ACHN (cell line): ENCODE measurements at places on chromosomes 16 and 17.

- DNase-seq, result no peak
Observed at GRCh38 chr17:68289473-68289872, 1.5 kb downstream of the SLC16A6 start.

DNA sequence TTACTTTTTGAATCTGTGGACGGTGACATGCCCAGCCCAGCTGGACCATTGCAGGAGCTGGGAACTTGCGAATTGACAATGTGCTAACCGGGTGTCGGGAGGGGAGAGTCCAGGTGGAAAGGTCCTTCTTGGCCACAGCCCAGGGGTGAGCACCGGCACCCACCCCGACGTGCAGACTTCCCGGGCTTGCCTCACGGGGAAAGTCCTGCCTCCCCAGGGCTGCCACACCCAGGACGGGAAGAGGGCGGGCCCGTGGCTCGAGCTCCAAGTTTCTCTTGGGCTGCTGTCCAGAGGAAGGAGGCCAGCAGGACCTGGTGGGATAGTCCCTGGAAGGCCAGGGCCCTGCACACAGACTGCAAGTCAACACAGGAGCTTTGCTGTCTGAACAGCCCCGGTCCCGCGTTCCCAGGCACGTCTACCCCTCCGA is 17.7 kb downstream of the CARD14 start:
- DNase-seq, result no peak

DNA sequence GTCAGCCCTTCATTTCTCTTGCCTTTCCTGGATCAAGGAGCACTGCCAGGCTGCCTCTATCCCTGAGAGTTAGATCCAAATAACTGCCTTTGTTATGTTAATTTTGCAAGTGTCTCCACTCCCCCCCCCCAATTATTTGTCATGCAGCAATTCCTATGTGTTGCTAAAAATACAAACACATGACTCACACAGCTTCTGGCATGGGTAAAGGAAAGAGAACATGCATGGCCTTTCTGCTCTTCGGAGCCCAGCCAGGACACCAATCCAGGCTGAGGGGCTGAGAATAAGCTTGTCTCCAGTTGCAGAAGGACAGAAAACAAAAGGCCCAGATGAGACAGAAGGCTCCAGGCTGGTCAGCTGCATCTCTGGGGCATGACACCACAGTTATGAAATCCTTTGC is 148.0 kb upstream of the TNRC6C start:
- DNase-seq, result no peak

DNA sequence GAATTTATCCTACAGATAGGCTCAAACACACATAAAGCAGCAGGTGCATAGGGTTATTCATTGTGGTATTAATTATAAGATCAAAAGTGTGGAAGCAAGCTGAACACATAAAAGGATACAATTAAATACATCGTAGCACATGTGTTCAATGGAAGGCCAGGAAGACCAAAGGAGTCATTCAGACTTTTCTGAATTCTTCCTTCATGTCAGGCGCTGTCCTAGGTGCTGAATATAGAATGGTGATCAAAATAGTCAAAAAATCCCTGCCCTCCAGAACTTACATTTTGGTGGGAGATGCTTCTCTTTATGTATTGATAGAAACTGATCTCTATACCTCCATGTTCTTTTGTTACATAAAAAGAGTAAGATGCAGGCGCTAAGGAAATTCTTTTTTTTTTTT is 439.0 kb upstream of the ASIC2 start:
- DNase-seq, result peak; percentile 47

GRCh38 chr17:50037321-50038107 is 18.4 kb upstream of the ITGA3 start:
- peak; percentile 90 for DNase-seq

GRCh38 chr16:70289229-70290094 is at the start of gene AARS1:
TSS of gene AARS1 (minus strand) at chr16:70289506. CDS start at chr16:70282763, 6,743 bp downstream.
- DNase-seq, result peak; percentile 100

GRCh38 chr17:41792845-41793783 is 6.6 kb upstream of the JUP start:
- peak; percentile 60 for DNase-seq

GRCh38 chr16:56630134-56630533 is 2.3 kb upstream of the MT1M start:
- DNase-seq, result no peak

GRCh38 chr16:89341697-89342694 is 124.5 kb downstream of the ZNF778 start:
- DNase-seq, result no peak

DNA sequence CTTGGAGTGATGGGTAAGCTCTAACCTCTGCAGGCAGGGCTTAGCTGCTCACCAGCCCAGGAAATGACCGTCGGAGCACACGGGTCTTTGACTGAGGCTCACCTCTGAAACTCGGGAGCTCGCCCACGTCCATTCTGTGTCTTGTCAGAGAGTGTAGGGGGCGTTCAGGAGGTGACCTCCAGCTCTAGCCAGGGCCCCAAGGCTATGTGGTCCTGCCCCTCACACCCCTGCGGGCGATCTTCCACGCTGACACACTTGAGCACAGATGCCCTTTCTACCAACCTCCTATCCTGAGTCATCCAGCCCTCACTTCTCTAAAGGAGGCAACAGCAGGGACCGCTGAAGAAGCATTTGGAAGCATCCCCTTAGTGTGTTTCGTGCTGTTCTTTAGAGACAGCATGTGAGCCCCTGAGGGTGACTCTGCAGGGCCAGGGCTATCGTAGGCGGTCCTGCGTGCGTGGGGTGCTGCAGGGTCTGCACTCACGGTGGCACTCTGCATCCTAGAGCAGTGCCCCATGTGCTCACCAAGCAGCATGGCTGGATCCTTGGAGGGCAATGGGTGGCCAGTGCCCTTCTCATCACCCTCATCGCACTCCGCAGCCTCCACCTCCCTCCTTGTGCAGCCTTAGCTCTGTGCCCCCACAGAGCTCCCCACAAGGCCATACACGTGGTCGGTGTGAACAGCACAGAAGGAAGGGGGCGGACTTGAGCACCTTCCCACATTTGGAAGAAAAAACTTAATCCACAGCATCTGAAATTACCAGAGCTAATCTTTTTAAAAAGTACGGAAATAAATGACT is 33.8 kb downstream of the SLC47A1 start:
- no peak for DNase-seq

DNA sequence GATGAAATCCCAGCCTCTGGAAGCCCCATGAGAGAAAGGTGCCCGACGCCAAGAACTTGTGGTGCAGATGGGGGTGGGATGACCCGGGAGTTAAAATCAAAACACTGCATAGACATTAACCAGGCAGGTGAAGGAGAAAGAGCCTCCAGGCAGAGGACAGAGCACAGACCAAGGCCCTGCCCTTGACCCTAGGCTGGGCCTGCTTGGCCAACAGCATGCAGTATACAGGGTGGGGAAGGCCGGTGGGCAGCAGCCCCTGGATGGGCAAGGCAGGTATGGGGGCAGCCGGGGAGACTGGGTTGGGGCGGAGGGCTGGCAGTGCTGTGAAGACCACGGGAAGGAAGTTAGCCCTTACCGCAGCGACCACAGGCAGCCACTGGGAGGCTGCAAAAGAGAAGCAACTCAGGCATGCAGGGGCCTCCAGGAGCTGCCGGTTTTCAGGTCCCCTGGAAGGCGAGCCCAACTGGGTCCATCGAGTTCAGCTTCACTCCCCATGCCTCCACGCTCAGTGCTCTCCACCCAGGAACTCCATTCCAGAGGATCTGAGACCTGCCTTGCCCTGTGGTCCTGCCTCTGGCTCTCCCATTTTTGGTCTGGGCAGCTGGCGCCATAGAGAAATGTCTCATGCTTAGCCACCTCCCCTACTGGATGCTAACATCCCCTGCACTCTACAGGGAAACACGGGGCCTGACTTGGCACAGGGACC is 81.2 kb downstream of the C16orf95 start:
- DNase-seq, result no peak

DNA sequence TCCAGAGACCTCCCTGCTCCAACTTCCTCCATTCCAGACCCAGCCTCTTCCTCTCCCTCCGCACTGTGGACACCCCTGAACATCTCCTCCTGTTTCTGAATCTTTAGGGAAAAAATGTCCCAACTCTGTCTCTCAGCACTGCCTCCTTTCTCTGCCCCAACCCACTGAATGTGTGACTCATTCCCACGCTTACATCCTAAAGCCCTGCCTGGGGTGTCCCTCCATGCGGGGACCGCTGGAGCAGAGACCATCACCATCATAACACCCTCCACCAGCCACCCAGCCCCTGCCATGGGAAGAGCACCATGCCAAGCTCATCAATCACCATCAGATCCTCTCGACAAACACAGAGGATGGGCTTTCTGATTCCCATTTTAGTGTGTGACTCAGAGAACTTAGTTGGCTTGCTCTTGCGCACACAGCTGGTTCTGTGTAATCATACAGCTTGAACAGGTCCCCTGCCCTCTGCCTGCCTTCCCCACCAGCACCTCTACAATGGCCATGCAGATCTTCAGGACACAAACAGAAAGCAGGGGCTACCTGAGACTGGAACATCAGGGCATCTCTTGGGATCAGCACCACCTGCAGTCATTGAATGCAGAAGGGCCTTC is 10.7 kb downstream of the RPRML start:
- DNase-seq, result no peak
